Activated CD4-positive, alpha-beta T cell treated with anti-CD3 and anti-CD28 coated beads for 36 hours (primary cell): ENCODE measurements at places on chromosomes 6 and 20. TPM values are rescaled to one million over a fixed set of nuclear protein-coding genes. Genes with fewer than 3 reads are reported as not detected.

DNA sequence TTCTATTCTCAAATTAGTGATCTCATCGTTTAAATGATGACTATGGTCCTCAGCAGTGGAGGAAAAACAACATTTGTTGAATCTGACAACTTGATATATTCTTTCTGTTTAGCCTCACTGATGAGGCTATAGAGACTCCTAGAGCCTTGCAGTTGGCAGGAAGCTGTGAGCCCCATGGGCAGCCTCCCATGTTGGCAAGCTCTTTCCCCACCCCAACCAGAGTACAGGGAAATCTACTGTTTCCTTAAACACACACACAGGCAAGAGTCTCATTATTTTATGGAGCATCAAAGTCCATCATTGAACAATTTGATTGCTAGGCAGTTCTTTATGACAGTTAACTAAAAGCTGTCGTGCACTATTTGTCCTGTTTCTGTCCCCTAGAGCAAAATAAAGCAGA is 498.2 kb upstream of the CITED2 start:
- no peak for DNase-seq

DNA sequence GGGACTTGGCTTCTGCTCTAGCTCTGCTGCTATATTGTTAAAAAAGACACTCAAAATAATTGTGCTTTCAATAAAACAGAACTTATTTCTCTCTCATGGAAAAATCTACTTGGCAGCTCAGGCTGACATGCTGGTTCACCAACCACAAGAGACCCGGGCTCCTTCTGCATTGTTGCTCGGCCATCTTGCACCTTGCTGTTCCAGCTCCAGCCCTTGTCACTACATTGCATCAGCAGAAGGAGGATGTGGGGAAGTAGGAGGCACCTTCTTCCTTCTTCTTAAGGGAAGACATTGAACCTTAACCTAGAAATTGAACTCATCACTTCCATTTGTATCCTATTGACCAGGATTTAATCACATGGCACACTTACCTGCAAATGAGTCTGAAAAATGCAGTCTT is 6.6 kb upstream of the C20orf202 start:
- no peak for DNase-seq

GRCh38 chr6:13289789-13290318 is 38.5 kb downstream of the TBC1D7 start:
- DNase-seq = no peak

- DNase-seq = no peak
Measured at GRCh38 chr6:129657483-129657882, 52.5 kb downstream of the ARHGAP18 start.

DNA sequence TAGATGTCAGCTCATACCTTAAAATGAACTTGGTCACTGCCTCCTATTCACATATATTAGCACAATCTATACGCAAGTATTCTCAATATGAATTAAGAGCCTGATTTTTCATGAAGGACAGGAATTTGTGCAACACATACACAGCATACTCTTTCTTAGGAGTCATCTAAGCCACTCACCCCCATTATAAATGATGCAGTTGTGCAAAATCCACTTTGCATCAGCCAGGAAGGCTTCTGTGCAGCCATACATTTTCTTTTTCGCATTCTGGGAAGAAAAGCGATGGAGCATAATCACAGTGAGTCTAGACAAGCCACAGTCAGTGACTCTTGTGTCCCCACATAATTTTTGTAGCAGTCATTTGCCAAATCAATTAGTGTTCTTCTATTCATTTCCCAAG is 66.5 kb downstream of the ZMYND8 start:
- no peak for DNase-seq

DNA sequence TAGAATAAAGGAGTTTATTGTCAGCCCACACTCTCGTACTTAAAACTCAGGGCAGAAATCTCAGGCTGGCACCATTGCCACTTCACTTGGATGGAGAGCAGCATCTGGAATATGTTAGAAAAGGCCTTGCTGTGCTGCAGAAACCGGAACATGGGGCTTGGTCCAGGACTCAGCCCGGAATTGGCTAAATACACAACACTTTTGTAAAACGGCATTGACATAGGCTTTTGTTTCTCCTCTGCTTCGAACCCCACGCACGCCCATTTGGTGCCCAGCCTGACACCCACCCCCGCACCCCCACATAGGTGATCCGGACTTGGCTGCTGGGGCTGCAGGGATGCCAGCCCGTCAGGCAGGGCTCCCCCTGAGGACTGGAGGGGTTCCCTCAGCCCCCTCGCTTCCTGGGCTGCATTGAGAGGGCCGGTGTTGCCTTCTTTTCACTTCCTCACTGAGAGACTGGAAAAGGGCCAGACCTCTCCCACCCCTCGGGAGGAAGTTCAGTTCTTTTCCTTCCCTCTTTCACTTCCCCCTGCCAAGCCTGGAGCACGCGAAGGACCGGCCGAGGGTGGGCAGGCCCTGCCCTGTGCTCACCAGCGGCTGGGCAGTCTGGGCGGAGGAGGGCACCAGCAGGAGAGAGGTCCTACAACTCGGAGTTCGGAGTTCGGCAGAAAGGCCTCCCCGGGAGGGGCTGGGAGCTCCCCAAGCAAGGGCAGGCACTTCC is 17.9 kb upstream of the CST3 start:
- DNase-seq = no peak

BPIFB2 gene
- total RNA-seq = not detected

RSPH9 gene
- not detected for total RNA-seq

NAPB gene
- 8.1 TPM for total RNA-seq

PGC gene
- total RNA-seq = not detected

HSPA12B gene
- not detected for total RNA-seq

HEY2 gene
- not detected for total RNA-seq

CNKSR3 gene
- 0.34 TPM for total RNA-seq
